LoVo (cell line): ENCODE measurements at places on chromosomes 3 and 15.

DNA sequence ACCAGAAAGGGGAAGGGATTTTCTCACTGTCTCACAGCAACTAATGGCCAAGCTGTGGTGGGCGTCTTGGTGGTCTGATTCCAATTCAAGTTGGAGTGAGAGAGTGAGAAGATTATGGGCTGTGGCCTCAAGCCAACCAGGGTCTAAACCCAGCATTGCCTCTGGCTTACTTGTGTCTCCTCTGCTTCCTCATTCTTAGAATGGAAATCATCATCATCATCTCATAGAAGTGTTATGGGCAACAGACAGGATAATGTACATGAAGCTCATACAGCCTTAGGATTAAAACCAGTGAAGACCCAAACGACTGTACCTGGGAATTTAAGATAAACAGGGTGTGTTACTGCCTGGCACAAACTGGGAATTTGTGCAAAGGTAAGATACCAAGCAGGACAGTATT, 29.1 kb upstream of the IREB2 start:
- DNase-seq, result peak; percentile 20

GRCh38 chr3:133989936-133990702, 39.6 kb downstream of the SLCO2A1 start:
- no peak for DNase-seq

GRCh38 chr3:115042351-115042750, 104.7 kb downstream of the ZBTB20 start:
- DNase-seq, result no peak

GRCh38 chr3:59953104-59953503, 903.3 kb upstream of the CFAP20DC start:
- no peak for DNase-seq

- DNase-seq, result no peak
Observed at GRCh38 chr15:53225781-53226180, 435.6 kb upstream of the ONECUT1 start.

DNA sequence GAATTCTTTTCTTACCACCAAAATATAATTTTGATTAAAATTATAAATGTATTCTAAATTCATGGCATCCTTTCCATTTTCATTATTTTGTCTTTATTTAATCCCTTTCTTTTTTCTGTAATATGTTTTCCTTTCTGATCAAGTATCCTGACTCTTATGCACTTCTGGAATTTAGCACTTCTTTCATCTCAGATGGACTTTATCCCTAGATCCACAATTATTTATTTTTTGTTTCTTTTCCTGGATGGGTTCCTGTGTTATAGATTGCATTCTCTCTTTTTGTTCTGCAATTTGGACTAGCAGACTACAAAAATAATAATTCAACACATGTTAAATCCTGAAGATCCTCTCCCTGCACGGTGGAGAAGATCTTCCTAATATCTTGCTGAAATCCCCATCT, 76.9 kb upstream of the CDIN1 start:
- no peak for DNase-seq

DNA sequence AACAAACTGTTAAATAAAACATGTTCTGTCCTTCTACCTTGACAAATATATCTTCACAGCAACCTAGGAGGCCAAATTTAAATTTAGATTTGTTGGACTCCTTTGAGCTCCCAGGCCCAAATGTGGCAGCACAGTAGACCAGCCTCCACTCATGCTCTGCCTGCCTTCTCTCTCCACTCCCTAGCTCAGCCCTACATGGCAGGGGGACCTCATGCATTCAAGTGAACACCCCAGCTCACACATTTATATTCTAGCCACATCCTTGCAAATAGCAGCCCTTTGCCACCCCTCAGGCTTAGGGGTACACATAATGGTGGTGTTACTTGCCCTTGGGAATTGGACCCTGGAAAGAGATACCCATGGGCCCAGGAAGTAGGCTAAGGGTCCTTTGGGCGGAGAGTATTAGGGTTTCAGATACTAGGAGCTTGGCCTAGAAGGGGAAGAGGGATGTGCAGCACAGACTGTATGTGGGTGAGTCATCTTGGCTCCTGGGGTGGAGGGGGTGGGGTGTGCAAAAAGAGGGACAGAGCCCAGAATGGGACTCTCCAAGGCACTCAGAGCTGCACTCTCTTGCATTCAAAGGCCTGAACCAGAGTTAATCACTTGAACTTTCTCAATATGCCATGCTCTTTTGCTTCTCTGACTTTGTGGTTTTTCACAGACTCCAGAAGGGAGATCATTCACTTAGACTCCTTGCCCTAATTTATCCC, 268.4 kb upstream of the ROPN1 start:
- DNase-seq, result no peak

DNA sequence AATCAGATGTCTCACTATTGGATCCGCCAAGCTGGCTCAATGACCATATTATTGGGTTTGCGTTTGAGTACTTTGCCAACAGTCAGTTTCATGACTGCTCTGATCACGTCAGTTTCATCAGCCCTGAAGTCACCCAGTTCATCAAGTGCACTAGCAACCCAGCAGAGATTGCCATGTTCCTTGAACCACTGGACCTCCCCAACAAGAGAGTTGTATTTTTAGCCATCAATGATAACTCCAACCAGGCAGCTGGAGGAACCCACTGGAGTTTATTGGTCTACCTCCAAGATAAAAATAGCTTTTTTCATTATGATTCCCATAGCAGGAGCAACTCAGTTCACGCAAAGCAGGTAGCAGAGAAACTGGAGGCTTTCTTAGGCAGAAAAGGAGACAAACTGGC, 21.5 kb downstream of the SENP8 start:
- DNase-seq, result no peak

DNA sequence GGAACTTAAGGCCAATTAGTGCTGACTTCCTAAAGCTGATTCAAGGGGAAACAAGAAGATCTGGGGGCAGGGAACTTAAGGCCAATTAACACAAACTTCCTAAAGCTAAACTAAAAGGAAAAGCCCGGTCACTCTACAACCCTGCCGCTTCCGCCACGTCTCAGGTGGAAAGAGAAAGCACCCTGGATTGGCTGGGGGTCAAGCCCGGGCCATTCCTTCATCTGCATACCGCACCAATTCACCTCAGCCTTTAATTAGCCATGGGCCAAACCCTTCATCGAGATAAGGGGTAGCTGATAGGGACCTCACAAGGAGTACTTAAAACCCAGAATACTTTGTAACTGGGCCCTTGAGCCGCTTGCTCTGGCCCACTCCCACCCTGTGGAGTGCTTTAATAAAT, 14.4 kb downstream of the TMPRSS7 start:
- no peak for DNase-seq

DNA sequence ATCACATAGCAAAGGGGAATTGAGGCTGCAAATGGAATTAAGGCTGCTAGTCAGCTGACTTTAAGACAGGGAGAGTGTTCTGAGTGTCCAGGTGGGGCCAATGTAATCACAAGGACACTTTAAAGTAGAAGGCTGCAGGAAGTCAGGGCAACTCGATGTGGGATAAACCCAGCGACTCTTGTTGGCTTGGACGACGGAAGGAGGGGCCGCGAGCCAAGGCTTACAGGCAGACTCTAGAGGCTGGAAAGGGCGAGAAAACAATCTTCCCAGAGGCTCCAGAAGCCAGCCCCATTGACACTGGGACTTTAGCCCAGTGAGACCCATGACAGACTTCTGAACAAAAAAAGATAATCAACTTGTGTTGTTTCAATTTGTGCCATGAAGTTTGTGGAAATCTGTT, 12.9 kb upstream of the MUSTN1 start:
- DNase-seq, result no peak

GRCh38 chr15:78322243-78322642, 17.9 kb upstream of the CRABP1 start:
- no peak for DNase-seq

DNA sequence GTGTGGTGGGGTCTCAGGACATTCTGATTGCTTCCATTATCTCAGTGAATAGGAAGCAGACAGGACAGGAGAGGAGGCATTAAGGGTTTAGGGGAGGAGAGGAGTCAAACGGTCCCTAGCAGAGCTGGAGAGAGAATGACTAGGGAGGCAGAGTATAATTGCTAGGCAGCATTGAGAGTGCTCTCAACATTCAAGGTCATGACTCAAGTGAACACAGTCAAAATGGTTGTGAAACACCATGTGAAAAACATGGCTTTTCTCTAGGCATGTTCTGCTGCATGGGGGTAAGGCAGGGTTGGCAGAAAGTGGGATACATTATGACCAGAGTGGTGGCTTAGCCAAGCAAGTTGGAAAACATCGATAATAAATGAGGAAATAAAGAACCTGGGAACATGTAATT, 19.5 kb upstream of the HRH1 start:
- no peak for DNase-seq
